Stimulated activated CD4-positive, alpha-beta T cell treated with anti-CD3 and anti-CD28 coated beads, Interleukin-1b, Interleukin-23, amount 100 ng/mL, for 1 hour (primary cell): ENCODE measurements at places on chromosomes 12 and 14.

- no peak for DNase-seq
These were observed 25.0 kb downstream of the CREBL2 start for GRCh38 chr12:12636641-12637040.

DNA sequence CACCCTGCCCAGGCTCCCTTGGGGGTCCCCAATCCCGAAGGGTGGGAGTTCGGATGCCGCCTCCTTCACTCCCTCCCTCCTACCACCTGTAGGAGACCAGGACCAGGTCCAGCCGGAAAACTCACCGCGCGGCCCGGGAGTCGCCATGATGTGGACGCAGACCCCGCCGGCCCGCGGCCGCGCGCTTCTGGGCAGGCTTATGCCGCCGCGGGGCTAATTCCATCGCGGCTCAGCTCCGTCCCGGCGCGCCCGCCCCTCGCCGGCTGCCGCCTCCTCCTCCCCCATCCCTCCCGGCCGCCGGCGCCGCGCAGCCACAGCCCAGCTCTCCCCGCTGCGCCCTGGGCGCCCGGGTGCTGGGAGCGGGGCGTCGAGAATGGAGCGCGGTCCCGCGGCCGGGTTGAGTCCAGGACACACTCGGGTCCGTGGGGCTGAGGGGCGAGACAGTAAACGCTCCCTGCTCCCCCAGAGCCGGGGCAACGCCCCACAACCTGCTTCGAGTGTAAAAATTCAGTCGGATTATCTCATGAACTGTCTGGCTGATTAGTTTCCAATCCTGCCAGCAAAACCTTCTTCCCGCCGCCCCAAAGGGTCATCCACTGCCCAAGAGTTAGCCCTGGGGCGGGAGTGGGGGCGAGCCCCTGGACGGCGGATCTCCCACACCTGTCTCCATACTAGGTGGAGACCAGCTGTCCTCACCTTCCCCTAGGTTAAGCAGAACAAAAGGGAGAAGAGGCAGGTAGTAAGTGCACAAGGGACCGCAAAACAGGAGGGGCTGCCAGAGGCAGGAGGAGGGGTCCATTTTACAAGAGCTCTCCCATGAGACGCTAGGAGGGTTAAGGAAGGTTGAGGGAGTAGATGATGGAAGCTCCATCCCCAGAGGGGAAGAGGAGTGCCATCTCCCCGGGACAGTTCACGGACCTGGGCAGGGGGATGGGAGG is at the start of gene ANO2:
Gene ANO2 (minus strand): TSS at position 189 of the 938 bp plus-strand sequence. CDS start 42 bp downstream, at position 147.
- DNase-seq: no peak

GRCh38 chr12:6790496-6791150 is 1.3 kb downstream of the CD4 start:
- no peak for DNase-seq

GRCh38 chr12:115129727-115130126 is 445.8 kb upstream of the TBX3 start:
- no peak for DNase-seq

DNA sequence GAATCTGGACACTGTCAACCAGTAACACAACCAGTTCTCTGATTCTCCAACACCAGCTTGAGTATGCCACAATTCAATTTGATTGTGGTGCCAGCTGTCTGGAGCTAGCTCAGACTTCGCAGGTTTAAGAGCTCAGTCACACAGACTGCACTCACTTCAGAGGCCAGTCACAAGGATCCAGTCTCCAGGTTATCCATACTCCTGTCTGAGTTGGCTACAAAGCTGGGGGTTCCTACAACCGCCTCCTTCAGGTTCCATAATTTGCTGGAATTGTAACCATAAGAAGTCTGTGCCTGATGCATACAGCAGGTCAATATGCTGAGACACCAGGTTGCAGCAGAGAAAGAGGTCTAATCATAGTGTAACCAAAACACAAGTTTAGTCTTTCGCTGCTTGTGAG is 70.5 kb upstream of the CPSF6 start:
- no peak for DNase-seq

DNA sequence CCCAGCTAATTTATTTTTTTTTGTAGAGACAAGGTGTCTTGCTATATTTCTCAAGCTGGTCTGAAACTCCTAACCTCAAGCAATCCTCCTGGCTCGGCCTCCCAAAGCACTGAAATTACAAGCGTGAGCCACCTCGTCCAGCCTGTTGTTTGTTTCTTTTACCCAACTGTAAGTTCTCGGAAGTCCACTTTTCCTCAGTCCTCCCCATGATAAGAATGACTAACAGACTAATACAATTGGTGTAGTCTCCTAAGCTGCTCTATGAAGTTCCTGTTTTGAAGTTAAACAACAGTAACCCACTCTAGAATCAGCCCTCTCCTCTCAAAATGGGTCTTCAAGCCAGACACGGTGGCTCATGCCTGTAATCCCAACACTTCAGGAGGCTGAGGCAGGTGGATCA is 36.5 kb downstream of the HIGD1C start:
- DNase-seq: no peak

GRCh38 chr12:1046727-1047126 is 55.7 kb downstream of the ERC1 start:
- DNase-seq: no peak

- no peak for DNase-seq
These were observed 411.9 kb downstream of the TMEM121 start for GRCh38 chr14:105938055-105938863.

- DNase-seq: no peak
These were observed 1090.5 kb downstream of the TRHDE start for GRCh38 chr12:73362666-73363065.

DNA sequence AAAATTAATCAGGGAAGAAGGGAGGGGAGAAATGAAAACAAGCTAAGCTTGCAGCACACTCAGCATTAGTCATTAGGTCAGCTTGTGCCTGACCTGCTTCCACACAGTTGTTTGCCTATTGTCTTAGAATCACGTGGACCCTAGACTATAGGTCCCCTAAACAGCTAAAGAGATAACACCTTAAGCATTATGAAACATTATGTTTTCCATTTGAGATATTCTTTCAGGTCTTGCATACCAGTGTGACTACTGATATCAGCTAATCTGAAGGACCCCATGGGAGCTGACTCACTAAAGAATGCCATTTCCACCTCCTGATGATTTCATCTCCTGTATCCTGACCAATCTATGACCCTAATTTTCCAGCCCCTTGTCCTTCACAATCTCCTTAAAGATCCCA is 154.1 kb upstream of the FUT8 start:
- no peak for DNase-seq

GRCh38 chr14:50191499-50191898 is 39.9 kb downstream of the SOS2 start:
- no peak for DNase-seq

DNA sequence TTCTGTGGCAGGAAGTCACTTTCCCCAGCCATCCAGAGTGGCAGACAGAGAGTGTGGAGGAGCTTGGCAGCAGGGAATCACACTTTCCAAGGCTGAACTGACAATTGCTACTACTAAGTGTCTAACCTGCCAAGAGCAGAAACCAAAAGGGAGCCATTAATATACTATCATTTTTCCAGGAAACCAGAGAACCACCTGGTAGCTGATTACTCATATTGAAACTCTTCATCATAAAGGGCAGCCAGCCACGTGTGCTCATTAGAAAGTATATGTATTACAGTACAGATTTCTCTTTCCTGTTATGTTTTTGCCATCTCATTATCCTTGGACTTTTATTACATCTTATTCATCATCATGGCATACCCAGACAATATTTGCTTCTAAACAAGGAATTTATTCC is 374.9 kb downstream of the GXYLT1 start:
- DNase-seq: no peak

GRCh38 chr12:68521321-68521839 is 89.3 kb upstream of the RAP1B start:
- no peak for DNase-seq
